ENCODE measurements at places on chromosomes 7 and 10. TPM values are rescaled to one million over a fixed set of nuclear protein-coding genes. Genes with fewer than 3 reads are reported as not detected.

GRCh38 chr7:41928166-41928565, 225.3 kb upstream of the INHBA start:
- no peak for DNase-seq

The AGAP9 gene
- total RNA-seq: 1.4 TPM

GRCh38 chr7:118352867-118353453, 128.5 kb downstream of the ANKRD7 start:
- no peak for DNase-seq

The GIMAP7 gene
- total RNA-seq: 72.0 TPM

DNA sequence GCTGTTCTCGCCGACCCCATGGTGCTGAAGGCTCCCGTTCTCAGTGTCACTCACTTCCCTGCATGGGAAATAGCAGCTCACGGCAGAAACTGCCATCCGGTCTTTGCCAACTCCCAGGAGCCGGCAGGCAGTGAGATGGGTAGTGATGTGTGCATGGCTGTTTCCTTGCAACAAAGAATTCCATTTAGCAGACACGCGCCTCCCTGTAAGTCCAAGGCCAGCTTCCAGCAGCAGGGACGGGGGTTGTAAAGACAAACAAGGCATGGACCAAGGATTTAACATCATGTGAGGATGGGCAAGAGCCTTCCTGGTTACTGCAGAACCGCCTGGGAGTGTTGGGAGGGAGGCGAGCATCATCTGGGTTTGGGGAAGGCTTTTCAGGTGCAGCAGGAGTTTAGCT, 273.1 kb downstream of the GLRX3 start:
- DNase-seq: no peak

The OR2A7 gene
- total RNA-seq: 0.07 TPM

DNA sequence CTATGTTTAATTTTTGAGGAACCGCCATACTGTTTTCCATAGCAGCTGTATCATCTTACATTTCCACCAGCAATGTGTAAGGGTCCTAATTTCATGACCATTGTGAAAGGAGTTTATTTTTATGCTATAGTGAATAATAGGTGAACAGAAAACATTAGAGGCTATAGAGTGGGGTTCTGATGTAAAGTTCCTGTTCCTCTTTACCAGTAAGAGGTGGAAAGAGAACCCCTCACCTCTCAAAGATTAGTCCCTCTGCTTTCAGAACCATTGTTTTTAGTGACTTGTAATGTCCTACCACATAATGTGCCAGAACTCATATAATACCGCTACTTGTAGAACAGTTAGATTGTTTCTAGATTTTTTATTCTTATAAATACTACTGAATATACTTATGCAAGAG, 34.2 kb downstream of the SUFU start:
- no peak for DNase-seq

DNA sequence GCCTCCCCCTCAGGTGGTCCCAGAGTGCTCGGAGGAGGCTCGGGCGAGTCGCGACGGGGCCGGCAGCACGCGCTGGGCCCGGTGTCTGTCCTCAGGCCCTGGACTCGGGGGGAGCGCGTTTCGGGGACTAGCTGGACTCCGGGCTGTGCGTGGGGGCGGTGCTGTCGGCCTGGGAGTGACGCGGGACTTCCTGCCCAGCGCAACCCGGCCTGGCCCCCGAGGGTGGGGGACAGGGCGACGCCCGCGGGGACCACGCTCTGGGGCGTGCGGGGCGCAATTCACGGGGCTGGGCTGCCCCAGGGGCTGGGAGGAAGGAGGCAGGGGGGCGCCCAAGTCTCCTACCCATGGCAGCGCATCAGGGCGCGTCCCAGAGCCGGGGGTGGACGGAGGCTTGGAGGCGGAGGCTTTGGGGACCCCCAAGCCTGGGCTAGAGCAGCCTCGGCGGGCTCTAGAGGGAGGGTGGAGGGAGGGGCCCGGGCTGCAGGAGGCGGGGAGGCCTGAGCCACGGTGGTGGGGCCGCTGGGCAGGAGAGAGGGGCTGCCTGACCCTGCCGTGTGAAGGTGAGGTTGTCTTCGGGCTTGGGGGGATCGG, 2.3 kb upstream of the VENTX start:
- no peak for DNase-seq

The JMJD1C gene
- total RNA-seq: 122 TPM

DNA sequence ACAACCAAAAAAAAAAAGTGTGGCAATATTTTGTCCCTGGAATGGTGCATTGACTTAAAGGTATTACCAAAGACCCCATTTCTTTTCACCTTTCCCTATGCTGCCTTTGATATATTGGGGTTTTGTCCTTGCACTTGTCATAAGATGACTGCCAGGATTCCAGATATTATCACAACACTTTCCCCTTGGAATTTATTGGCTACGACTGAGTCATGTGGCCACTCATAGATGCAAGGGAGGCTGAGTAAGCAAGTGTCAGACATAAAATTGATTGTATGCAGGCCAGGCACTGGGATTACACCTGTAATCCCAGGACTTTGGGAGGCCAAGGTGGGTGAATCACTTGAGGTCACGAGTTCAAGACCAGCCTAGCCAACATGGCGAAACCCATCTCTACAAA, 83.6 kb downstream of the PPP1R3C start:
- no peak for DNase-seq

- DNase-seq: no peak
These were observed 298.9 kb upstream of the PITRM1 start for GRCh38 chr10:3471472-3471871.

GRCh38 chr7:66353547-66353946, 148.4 kb downstream of the TPST1 start:
- DNase-seq: no peak

DNA sequence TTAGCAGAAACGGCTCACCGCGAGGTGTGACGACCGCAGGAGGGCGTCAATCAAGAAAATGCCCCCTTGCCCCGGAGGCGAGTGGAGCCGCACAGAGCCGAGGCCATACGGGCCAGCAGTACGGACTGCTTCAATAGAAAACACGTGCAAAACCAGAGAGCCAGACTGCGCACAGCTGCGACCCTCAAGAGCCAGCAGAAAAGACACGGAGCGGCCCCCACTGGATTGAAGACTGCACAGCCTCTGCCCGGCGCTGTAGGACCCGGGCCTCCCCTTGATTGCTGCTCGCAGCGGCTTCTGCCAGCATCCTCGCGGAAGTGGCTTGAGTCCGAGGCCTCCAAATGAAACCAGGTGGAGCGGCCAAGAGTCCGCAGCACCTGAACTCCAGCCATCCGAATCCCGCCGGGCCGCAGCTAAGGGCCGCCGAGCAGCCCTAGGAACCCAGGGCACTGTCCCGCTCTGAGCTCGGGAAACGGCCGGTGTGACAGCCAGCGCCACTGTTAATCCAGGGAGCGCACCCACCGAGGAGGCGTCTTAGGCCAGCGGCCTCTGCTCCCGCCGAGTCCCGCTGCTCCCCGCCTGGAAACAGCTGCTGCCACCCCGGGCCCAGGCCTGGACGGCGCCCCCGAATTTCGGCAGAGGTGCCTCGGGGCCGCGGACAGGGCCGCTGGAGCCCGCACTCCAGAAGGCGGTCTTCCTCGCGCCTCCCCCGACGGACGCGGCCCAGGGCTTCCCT, 660 bp upstream of the HHEX start:
- no peak for DNase-seq

DNA sequence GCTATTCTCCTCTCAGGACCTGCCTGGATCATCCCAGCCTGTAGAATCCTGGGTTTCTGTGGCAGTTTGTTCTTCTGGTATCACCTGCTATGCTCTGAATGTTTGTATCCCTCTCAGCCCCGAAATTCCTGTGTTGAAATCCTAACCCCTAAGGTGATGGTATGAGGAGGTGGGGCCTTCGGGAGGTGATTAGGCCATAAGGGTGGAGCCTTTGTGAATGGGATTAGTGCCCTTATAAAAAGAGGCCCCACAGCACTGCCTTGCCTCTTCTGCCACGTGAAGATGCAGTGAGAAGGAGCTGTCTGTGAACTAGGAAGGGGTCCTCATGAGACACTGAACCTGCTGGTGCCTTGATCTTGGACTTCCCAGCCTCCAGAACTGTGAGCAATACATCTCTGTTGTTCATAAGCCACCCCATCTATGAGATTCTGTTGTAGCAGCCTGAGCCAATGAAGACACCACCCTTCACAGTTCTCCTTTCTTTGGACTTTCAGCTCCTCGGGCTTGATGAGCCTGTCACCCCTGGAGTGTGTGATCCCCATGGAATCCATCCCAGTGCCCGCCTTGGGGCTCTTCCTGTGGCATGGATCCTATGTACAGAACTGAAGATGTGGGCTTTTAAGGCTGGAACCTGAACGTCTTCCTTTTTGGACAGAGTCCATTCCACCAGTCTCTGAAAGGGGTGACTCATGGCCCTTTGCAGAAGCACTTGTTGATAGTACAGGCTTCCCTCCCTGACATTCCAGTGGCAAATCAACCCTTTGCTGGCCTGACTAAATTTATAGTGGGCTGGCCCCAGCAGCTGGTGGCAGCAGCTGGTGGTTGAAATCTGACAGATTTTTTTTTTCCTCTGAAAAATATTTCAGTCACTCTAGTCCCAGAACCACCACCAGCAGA, 138.0 kb downstream of the TACC2 start:
- DNase-seq: no peak

- DNase-seq: no peak
These were observed 43.9 kb upstream of the SRGN start for GRCh38 chr10:69043931-69044531.

- no peak for DNase-seq
These were observed 17.7 kb downstream of the GPR26 start for GRCh38 chr10:123683865-123684264.

DNA sequence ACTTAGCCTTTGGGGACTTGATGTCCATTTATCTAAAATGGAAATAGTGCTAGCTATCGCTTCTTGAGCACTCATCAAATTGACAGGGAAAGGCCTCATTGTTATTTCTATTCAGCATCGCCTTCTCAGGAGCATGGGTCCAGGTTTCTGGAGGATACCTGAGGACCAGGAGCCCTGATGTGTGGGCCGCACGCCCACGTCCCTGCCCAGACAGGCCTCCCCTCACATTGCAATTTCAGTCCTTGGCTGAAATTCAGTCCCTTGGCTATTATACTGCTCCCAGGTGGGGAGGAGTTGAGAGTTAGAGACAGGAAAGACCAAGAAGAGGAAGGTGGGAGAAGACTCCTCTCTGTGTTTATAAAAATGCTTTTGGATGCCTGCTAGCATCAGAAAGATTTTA, 38.9 kb downstream of the GPRIN2 start:
- DNase-seq: no peak

- DNase-seq: no peak
These were observed 60.2 kb downstream of the CALML3 start for GRCh38 chr10:5584895-5585516.

The DNTT gene
- not detected for total RNA-seq

DNA sequence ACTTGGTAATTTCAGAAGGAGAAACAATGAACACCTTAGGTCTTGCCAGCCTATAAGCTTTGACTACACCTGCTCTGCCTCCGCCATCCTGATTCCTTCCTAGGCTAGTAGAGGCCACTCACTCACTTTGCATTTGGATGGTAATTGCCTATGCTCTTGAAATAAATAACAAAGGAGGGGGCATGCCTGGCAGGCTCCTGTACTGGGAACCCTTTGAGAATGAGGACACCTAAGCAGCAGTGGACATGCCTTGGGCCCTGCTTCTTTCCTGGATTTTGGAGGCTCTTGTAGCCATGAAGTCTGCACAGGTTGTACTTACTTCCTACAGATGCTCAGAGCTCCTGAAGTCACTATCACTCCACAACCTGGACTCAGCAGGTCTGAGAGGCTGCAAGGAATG, 65.8 kb downstream of the BLNK start:
- DNase-seq: no peak

The ABCA13 gene
- total RNA-seq: not detected

DNA sequence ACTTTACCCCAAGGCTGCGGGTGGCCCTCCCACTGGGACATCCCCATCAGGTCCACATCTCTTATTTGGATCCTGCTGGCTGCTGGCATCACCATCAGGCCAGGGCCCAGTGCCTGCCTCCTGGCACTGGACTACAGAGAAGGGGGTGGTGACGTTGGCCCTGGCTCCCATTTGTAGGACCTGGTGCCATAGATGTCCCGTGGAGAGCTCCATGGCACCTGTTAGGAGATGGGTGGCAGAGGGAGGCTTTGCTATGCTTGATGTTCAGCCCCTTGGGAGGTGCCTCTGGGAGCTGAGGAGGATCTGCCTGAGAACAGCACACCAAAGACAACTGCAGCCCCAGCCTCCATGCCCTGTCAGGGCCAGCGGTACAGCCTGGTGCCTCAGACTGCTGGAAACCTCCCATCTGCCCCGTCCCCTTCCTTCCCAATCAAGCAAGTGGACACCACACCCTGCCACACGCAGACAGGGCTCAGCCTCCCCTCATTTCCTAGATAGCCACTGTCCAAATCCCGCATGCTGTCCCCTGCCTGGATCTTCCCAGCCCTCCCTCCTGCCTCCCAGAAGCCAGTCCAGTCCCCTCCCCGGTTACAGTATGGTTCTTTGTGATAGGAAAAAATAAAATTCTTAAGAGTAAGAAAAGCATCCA, 230.0 kb upstream of the GRB10 start:
- DNase-seq: no peak

DNA sequence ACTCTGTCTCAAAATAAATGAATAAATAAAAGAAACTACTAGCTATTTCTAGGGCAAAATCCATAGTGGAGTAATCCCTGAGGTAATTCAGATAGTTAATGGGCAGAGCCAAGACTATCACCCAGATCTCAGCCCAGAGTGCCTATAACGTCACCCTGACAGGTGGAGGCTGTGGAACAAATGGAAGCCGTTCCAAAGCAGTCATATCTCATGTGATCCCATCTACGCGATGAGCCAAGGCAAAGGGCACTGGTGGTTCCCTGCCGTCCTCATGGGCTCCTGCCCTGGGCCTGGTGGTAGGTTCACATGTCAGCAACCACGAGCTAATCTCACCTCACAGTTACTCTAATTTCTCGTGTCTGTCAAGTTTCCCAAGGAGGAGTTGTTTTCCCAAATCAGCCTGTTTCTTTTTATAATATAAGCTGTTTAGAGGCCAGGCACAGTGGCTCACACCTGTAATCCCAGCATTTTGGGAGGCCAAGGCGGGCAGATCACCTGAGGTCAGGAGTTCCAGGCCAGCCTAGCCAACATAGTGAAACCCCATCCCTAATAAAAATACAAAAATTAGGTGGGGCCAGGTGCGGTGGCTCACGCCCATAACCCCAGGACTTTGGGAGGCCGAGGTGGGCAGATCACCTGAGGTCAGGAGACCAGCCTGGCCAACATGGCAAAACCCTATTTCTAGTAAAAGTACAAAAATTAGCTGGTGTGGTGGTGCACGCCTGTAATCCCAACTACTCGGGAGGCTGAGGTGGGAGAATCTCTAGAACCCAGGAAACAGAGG, 22.5 kb upstream of the ASCC1 start:
- DNase-seq: no peak

The SRRM3 gene
- total RNA-seq: 0.53 TPM

The CALHM1 gene
- total RNA-seq: not detected

The AKR1C4 gene
- total RNA-seq: not detected

- no peak for DNase-seq
These were observed 120.6 kb downstream of the SLIT1 start for GRCh38 chr10:97065128-97065527.
